ENCODE measurements at places on chromosomes 7 and 10.

- DNase-seq: no peak
These were observed 1.5 kb downstream of the CALHM1 start for GRCh38 chr10:103457176-103457712.

- DNase-seq: no peak
These were observed 267.5 kb upstream of the SP4 start for GRCh38 chr7:21160401-21160800.

DNA sequence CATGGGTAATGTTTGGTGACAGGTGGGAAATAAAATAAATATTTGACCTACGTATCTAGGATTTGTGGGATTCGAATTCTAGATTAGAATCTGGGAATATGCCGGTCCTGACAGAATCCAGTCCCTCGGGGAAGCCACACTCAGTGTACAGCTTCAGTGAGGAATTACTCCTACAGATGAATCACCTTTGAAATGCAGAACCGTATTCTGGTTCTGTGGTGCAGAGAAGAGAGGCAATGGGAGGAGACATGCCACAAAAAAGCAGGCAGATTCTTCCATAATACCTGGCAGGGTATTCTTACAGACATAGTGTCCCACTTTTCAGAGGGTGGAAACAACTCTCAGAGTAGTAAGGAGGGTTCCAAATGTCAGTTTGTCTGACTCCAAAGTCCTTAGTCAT, 286.9 kb downstream of the SORCS1 start:
- no peak for DNase-seq

DNA sequence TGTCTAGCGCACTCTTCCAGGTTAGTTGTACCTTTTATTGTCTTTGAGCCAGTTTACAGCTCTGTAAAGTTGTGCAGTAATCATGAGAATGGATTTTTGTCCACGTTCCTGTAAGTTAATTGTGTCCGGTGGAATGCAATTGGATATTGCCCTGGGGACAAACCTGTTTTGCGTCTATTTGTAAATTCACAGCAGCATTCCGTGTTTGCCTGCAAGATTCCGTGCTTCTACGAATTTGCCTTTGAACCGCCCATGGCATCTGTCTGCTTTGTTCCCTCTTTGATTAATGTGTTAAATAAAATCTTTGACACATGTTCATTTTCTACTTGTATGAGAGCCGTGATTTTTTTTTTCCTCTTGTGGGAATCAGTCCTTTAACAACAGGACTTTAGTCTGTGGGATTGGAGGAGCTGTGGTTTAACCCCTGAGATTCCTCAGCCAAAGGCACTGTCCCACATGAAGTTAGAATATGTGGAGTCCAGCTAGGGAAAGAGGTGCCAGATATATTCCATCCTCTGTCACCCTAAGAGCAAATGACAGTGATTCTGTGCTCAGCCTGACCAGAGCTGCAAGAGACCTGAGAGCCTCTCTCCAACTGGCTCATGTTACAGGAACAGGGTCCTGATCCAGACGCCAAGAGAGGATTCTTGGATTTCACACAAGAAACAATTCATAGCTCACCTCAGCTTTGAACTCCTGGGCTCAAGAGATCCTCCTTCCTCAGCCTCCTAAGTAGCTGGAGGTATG, 126.3 kb downstream of the COL26A1 start:
- no peak for DNase-seq

DNA sequence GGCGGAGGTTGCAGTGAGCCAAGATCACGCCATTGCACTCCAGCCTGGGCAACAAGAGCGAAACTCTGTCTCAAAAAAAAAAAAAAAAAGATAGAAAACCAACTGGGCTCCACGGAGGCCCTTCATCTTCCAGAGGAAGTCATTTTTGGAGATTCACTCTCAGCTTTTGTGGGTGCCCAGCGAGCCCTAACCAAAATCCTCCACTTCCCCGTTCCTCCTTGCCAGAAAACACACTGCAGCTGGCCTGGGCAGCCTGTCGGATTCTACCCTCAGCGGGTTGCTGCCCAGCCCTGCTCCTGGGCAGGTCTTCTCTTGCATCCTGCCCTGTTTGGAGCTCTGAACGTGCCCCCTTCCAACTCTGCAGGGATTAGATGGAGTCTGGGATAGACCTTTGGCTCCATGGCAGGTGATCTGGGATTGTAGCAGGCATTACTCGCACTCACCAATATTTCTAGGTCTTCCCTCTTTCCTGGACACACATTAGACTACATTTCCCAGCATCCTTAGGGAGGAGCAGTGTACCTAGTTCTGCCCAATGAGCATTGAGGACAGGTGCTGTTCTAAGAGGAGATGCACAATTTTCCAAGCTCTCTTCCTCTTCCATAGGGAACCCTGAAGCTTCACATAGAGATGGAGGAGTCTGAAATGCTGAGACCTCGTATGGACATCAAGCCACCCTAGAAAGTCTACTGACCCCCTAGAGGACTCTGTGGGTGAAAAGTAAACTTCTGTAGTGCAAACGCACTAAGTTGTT, 4.6 kb downstream of the GRID2IP start:
- DNase-seq: no peak

- DNase-seq: no peak
These were observed 155.0 kb downstream of the PTPRN2 start for GRCh38 chr7:158432369-158433341.

DNA sequence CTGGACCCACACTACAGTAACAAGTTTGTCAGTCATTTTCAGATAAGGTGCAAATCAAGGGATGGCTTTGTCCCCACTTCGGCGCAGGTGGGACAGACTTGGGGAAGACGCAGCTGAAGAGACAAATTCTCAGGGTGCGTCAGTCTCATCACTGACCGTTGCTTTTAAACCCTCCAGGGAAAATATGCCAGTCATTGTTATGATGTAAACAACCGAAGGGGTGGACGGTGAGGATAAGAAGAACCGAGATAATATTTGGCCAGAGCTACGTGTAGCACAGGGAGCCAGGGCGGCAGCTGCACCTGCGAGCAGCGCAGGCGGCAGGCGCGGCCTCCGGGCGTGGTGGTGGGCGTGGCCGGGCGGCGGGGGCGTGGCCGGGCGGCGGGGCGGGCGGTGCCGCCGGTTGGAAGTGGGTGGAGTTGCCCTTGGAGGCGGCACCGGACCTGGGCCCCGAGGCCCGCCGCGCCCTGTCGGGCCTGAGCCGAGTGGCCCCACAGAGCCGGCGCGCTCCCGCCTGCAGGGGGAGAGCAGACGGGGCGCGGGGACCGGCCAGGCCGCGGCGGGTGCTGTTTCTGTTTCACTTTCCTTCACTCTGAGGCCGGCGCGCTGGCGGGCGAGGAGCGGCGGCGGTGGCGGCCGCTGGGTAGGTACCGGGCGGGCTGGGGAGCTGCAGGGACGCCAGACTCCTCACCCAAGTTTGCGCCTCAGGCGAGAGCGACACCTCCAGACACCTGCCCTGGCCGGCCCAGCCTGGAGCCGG, at the start of gene PCGF5:
Gene PCGF5 (plus strand): TSS at position 470 of the 760 bp plus-strand sequence. CDS start 2,209 bp downstream, outside the sequence.
- peak; percentile 94 for DNase-seq

- peak; percentile 59 for DNase-seq
These were observed 276.5 kb downstream of the MAGI2 start for GRCh38 chr7:79176859-79177477.

DNA sequence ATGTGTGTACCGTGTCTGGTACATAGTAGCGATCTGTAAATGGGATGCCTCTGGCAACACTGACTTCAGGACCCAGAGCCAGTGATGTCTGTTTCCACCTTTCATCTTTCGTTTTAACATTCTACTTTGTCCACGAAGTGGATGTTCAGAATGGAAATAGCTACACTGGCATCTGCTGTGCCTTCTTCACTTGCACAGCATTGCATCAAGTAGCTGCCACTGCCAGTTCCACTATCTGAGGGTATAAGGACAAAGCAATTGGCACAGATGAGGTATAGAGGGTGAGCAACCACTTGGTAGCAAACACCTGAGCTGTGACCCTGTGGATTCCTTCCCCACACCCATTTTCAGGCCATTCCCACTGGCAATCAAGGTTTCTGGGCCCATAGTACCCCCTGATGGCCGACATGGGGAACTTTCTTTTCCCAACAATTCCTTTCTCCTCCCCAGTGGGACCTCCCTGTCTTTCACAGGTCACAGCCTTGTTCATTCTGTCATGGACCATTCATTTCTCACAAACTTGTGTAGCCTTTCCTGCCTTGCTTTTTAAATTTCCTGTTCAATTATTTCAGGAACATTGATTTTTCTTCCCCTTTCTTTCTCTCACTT, 4.0 kb downstream of the ITGA8 start:
- DNase-seq: peak; percentile 21

GRCh38 chr10:24465124-24465874, 256.4 kb downstream of the KIAA1217 start:
- DNase-seq: no peak

DNA sequence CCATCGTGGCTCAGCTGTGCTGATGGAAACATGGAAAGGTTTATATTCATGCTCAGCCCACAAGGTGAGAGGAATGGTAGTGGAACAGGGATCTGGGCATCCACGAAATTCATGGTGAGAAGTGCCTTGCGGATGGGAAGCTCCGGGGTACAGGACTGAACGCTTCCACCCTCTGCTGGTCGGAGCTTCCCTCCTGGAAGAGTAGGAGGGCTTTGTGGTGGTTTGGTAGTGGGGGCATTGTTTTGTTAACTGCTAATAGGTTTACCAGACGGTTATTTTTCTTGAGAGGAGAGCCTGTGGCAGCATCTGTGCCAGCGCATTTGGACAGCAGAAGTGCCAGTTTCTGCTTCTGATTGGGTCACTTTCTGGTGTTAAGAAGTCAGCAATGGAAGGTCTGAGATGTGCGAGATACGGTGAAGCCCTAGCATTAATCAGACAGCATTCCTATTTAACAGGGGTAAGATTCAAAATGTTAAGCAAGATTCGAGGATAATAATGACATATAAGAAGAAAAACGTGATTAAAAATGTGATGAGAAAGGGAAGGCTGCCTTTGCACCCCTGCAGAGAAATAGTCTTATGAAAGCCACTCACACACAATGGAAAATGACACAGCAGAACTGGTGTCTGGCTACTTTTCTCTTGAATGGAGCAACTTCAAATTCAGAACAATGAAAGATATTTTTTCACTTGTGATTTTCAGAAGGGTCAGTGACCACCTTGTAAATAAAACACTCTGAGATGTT, 17.7 kb downstream of the ABCA13 start:
- no peak for DNase-seq

GRCh38 chr10:33315891-33316290, 18.6 kb downstream of the NRP1 start:
- DNase-seq: no peak

- no peak for DNase-seq
These were observed 329.6 kb downstream of the XPNPEP1 start for GRCh38 chr10:109593682-109594081.

DNA sequence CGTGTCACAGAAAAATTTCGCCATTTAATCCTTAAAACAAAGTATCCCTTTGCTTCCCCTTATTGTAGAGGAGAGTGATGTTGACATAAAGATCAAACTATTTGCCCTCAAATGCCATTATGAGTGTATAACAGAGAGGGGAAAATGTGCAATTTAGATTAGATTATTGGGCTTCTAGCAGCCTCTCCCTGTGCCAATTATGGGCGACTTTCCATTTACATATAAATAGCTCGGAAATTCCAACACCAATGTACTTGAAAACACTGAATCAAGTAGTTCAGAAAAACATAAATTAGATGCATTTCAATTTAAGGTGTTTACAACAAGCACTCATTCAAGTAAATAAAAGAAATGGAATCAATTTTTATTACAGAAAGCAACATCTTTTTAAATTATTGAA, 64.6 kb upstream of the LRRN3 start:
- no peak for DNase-seq

- no peak for DNase-seq
These were observed 24.9 kb upstream of the KNDC1 start for GRCh38 chr10:133135116-133135465.

- DNase-seq: no peak
These were observed 92.0 kb downstream of the BBS9 start for GRCh38 chr7:33221390-33221789.

- peak; percentile 12 for DNase-seq
These were observed 59.1 kb upstream of the PAPSS2 start for GRCh38 chr10:87600581-87600980.

DNA sequence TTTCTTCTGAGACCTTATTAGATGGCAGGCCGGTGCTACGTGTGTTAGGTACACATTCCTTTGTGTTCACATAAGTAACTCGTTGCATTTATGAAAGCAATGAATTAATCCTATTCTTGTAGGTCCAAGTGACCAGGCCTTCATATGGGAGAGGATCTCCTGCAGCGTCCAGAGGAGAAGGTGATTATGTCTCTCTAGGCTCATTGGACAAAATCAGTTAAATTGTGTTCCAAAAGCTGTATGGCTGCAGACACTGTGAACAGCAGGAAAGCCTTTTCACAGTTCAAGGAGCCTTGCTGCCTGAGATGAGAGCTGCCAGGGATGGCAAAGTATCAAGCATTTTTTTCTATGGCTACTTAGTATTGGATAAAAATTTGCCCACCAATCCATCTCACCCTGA, 433.1 kb upstream of the FZD8 start:
- DNase-seq: no peak

GRCh38 chr10:52682766-52683165, 89.8 kb downstream of the MBL2 start:
- no peak for DNase-seq

DNA sequence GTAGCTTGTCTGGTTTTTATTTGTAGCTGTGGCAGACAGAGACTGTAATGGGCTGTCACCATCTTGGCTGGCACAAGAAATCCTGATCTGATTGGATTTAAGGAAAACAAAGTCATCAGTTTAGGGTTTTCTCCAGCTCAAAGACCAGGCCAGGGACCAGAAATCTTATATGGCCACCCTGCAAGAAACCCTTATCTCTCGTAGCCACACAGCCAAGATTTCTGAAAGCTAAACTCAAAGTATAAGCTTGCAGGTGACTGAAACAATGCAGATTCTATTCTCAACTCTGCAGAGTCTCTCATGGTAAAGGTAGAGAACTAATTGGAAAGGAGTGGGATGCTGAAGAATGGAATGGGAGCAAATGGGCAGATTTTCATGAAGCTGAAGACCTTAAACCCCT, 3.2 kb upstream of the ASB13 start:
- DNase-seq: peak; percentile 61

GRCh38 chr10:77349226-77349625, 288.4 kb downstream of the KCNMA1 start:
- DNase-seq: no peak

DNA sequence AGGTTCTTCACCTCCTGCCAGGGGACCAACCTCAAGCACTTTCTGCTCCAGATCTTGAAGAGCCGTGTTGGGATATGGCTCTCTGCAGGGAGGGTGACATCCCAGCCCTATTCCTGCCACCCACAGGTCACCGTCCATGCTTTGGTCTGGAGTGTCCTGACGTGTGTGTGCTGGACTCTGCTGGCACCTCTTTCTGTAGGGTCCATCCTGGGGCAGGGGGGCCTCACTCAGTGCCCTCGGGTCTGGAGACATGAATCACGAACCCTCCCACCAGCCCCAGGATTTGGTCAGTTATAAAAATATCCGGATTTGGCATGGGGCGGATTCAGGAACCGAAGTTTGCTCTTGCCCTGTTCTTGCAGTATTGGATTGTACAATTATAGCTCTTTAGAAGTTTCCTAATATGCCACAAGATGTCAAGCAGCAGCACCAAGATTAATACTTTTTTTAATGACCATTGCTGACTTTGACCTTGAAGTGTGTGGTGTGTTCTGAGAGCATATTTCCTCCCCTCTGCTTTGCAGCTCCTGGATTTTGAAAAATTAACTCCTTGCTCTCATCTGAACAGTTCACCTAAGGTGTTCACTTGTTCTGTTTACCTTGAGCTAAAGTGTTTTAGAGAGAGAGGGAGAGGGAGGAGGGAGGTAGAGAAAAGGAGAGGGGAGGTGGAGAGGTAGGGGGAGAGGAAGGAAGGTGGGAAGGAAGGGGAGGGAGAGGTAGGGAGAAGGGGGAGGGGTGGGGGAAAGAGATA, 95.4 kb upstream of the SHH start:
- DNase-seq: no peak

GRCh38 chr7:22771872-22772228, 44.9 kb downstream of the IL6 start:
- DNase-seq: no peak

All from hematopoietic multipotent progenitor cell treated with erythropoietin and hydrocortisone succinate and interleukin-3 and kit ligand, for 6 days (in vitro differentiated cells).